ENCODE measurements at places on chromosomes 7 and 10.

DNA sequence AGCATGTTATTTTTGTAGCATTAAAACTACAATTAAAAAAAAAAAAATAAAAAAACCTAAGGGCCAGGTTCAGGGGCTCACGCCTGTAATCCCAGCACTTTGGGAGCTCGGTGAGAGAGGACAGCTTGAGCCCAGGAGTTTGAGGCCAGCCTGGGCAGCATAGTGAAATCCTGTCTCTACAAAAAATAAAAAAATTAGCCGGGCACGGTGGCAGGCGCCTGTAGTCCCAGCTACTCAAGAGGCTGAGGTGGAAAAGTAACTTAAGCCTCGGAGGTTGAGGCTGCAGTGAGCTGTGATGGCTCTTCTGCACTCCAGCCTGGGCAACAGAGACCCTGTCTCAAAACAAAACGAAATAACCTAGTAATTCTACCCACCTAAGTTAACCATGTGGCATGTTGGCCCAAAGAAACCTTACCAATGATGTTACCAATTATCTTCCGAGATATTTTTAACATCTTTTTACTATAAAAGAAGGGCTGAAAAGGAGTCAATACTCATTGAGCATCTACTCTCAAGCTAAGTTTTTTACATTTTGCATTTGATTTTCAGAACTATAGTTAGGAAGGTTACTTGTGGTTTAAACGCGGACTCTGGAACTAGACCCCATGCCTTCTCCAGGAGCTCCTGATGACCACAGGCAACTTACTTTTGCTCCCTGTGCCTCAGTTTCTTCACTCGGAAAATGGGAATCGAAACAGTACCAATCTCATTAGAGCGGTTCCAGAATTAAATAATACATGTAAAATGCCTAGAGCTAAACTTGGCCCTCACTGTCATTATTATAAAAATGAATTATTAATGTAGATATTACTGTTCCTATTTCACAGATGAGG lies 1.4 kb downstream of the ITGB1 start:
- no peak for DNase-seq

DNA sequence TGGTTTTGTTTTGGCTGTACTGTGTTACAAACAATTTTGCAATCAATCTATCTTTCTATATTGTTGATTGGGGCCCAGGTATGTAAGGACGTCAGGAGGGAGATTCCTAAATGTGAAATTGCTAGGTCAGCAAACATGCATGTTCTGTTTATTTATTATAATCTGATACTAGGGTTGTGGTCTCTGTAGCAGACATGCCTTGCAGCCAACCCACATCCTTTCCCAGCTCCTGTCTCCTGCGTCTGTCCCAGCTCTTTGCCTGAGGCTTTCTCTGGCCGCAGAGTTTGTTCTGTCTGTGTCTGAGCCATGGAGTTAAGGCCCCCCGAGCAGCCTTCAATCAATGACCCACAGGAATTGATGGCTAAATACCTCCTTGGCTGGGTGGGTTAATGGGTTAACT lies 124.0 kb upstream of the ZEB1 start:
- no peak for DNase-seq

- DNase-seq: no peak
Observed at GRCh38 chr10:101644002-101644401, 51.0 kb downstream of the FBXW4 start.

GRCh38 chr7:120732256-120732655 lies 125.7 kb downstream of the TSPAN12 start:
- DNase-seq: no peak

- no peak for DNase-seq
Observed at GRCh38 chr10:121070275-121071070, 219.3 kb downstream of the WDR11 start.

- DNase-seq: no peak
Observed at GRCh38 chr7:119802147-119802546, 470.8 kb upstream of the KCND2 start.

DNA sequence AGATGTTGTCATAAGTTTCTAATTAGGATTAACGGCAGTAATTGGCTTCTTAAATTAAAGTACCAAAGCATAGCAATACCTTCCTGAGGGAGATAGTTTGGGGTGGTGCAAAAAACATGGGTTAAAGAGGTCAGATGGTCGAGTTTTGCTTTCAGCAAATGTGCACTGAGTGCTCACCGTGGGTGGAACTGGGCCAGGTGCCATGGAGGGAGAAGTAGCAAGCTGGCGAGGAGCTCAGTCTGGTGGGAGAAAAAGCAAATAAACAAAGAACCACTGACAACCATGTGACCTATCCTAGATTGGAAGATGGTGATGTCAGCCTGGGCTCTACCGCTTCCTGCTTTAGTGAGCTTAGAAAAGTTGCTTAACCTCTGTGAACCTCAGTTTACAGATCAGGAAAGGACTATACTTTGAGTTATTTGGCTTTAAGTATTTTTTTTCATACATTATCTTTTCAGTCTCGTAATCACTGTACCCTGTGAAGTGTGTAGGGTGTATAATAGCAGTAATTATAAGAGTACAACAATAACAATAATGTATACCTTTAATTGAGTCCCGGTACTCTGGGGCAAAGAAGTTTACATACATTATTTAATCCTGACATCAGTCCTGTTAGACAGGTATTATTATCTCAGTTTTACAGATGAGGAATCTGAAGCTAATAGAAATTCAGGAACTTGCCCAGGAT lies 69.0 kb upstream of the PDCD4 start:
- peak; percentile 4 for DNase-seq

GRCh38 chr7:116672596-116673456 lies 830 bp downstream of the MET start:
- no peak for DNase-seq

DNA sequence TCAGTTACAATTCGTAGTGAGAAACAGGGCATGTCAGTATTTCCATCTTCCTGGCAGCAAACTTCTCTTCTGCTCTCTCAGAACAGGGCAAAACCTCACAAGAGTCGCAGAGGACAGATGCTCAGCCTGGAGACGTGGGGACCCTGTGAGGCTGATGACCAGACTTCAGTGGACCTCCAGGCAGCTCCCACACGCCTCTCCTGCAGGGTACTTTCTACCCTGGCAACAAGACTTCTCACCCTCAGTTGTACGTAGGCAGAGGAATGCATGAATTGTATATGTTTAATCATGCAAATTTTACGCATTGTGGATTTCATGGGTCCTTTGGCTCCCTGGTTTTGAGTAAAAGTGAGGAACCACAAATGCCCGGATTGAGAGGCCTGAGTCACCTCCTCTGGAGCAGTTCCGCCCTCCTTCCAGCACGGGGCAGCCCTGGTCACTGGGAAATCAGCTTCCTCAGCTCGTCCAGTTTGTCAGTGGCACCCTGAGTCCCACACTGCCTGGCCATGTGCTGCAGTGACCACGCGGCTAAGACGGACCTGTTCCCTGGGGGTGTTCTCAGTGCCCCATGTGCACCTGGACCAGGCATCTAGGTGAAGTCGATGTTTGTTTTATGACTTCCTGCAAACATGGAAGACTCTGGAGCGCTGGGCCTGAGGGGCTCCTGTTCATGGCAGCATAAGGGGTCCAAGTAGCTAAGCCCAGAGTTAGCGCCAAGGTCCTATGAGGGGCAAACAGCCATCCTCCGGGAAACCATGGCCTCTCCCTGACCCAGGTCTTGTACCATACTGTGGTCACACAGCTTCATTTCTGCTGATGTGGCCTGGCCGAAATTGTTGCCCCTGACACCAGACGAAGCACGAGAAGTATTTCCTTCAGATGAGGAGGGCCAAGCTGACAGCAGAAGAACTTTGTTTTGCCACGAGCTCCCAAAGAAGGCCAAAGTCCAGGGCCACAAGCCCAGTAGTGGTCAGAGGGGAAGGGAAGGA lies 165.1 kb downstream of the TNS3 start:
- no peak for DNase-seq

DNA sequence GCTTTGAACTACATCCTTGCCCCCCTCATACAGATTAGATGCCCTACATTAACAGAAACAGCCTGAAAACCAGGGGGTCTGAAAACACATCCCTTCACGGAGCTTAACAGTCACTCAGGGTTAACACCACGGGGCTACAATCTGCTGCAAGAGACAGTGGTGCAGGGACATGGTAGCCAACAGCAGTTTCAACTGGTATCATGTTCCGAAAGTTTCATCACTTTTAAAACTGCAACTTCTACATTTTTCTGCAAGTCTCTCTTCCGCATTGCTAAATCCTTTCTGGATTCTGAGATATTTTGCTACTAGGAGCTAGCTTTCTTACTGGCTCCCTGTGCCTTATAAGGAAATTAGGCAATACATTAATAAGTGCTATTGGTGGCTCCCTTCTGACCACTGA lies 92.6 kb downstream of the JAZF1 start:
- no peak for DNase-seq

All from immature natural killer cell (primary cell).